ENCODE measurements at places on chromosomes 5 and 9.

DNA sequence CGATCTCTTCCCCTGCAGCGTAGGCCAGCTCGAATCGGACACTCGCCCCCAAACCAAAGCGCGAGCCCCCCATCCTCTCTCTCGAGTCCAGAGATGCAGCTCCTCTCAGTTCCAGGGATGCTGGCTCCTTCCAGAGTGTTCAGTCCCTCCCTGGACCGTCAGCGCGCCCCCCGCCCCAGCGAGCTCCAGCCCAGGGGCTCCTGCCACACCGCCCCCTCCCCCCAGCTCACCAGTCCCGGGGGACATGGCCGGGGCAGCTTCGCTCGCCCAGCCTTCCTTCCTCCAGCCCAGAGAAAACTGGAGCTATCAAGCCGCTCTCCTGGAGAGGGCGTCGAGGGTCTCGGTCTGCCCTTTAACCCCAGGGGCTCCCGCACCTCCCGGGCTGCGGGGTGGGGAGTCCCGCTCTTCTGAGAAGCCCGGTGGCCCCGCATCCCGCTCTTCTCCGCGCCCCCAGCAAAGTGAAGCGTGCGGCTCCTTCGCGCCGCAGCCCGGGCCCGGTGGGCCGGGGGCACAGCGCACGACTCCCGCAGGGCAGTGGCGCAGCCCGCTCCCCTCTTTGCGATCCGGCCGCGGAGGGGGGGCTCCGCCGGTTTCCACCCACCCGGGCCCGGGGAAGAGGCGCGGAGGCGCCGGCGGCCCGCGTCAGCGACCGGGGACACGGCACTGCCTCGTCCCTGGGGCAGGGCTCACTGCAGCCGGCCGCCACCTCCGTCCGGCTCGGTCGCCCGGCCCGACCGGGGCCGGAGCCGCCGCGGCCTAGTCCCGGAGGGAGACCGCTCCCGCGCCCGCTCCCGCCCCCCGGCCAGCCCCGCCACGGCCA lies 587 bp downstream of the MIER3 start:
- H3K27ac ChIP-seq = peak overlapping the region; percentile 73
- H3K27me3 ChIP-seq = no peaks in the 10 kb centered on the region
- H3K4me1 ChIP-seq = peaks cover 15% of the 10 kb centered on the region
- peaks cover 11% of the 10 kb centered on the region for H3K36me3 ChIP-seq
- H3K4me3 ChIP-seq = peak overlapping the region; percentile 72

DNA sequence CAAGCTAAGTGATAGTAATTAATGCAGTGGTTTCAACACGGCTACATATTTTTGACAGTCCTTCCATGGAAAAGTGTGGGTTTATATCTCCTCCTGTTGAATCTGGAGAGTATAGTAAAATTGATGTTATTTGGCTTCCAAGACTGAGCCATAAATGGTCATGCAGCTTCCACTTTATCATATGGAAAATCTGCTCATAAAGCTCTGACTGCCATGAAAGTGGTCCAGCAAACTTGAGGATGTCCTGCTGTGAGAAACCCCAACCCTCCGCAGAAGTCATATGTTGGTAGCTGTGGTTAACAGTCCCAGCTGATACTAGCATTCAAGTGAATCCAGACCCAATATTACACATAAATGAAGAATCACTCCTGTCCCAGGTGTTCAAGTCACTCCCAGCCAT lies 378.3 kb downstream of the KCTD16 start:
- H3K27me3 ChIP-seq = no peaks in the 10 kb centered on the region
- no peaks in the 10 kb centered on the region for H3K36me3 ChIP-seq
- H3K27ac ChIP-seq = no peak overlapping the region
- no peak overlapping the region for H3K4me3 ChIP-seq

- no peaks in the 10 kb centered on the region for H3K36me3 ChIP-seq
- H3K27ac ChIP-seq = no peak overlapping the region
- no peaks in the 10 kb centered on the region for H3K4me1 ChIP-seq
- no peak for DNase-seq
These were observed 388.5 kb downstream of the CAAP1 start for GRCh38 chr9:26504057-26504456.

GRCh38 chr5:135951807-135952206 lies 3.0 kb downstream of the LECT2 start:
- no peaks in the 10 kb centered on the region for H3K36me3 ChIP-seq
- H3K4me3 ChIP-seq = no peak overlapping the region
- H3K27ac ChIP-seq = no peak overlapping the region
- peaks cover 19% of the 10 kb centered on the region for H3K27me3 ChIP-seq

DNA sequence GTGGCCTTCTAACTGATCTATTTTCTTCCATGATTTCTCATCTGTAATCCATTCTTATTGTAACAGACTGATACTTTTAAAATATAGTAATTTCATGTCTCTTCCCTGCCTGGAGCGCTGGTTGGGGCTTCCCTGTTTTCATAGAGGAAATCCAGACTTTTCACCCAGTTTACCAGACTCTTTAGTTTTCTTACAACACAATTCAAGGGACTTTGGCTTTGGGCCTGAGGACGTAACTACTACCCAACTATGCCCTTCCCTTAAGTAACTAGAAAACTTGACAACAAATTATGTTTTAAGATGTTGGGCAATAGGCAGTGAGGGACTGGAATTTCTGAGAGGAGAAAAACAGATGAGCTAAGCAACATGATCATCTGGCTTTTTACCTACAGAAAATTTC lies 289.6 kb downstream of the FGF10 start:
- no peak overlapping the region for H3K27ac ChIP-seq
- no peak overlapping the region for H3K4me3 ChIP-seq
- H3K36me3 ChIP-seq = no peaks in the 10 kb centered on the region
- DNase-seq = no peak
- H3K27me3 ChIP-seq = no peaks in the 10 kb centered on the region

DNA sequence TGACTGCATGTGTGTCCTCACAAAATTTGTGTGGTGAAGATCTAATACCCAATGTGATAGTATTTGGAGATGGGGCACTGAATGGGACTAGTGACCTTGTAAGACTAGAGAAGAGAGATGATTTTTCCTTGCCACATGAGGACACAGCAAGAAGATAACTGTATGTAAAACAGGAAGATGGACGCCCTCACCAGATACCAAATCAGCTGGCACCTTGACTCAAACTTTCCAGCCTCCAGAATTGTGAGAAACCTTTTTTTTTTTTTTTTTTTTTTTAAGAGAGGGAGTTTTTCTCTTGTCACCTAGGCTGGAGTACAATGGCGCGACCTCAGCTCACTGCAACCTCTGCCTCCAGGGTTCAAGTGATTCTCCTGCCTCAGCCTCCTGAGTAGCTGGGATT lies 40.3 kb downstream of the UBTD2 start:
- H3K36me3 ChIP-seq = no peaks in the 10 kb centered on the region
- no peaks in the 10 kb centered on the region for H3K27me3 ChIP-seq
- no peaks in the 10 kb centered on the region for H3K4me1 ChIP-seq
- no peak overlapping the region for H3K27ac ChIP-seq
- H3K4me3 ChIP-seq = no peak overlapping the region

DNA sequence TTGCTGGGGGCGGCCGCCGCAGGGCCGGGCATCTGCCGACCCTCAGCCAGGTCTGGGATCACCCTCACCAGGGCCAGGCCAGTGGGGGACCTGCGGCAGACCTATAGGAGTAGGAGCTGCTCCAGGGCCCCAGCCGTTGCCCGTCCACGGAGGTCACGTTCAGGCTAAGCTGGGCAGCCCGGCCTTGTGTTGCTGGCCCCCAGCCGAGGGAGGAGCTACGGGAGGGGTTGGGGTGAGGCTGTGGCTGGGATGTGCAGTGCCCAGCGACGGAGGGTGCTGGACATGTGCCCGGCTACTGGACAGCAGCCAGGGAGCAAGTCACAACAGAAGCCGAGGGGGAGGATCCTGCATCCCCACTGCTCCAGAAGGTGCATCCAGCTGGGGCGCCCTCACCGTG lies 39.6 kb upstream of the SLC6A19 start:
- H3K4me3 ChIP-seq = no peak overlapping the region
- no peaks in the 10 kb centered on the region for H3K27me3 ChIP-seq
- H3K4me1 ChIP-seq = peaks cover 14% of the 10 kb centered on the region
- no peaks in the 10 kb centered on the region for H3K36me3 ChIP-seq
- DNase-seq = no peak
- peak overlapping the region; percentile 54 for H3K27ac ChIP-seq

DNA sequence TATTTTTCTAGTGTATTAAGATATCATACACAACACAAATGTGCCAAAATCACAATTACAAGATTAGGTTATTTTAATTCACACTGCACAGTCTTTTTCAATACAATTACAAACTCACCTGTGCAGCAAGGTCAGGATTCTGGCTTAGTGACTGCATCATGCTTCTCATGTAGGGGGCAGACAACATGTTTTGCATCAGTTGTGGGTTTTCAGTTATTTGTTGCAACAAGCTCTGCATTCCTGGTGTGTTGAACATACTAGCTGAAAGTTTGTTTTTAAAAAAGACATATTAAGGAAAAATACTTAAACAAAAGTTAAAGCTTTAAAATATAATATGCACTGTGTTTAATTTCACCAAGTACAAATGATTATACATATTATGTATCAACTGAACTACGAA lies 38.7 kb downstream of the UBQLN1 start:
- DNase-seq = no peak
- no peaks in the 10 kb centered on the region for H3K27me3 ChIP-seq
- no peak overlapping the region for H3K27ac ChIP-seq
- peaks cover 38% of the 10 kb centered on the region for H3K36me3 ChIP-seq

DNA sequence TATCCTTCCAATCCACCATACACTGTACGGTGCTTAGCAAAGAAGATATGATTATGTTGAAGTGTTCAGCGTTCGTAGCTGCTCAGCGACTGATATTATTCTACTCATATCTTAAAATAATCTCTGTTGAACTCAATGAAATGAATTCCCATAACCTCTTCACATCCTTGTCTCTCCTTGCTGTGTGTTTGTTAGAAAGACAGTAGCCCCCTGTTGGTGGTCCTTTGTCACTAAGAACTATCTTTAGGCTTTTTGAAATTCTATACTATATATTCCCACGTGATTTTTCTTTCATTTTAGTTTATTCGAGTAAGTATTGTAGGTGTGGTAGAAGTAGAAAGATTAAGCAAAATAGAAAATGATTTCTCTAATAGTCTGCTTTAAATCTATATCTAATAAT lies 762.8 kb upstream of the WWC1 start:
- H3K27me3 ChIP-seq = no peaks in the 10 kb centered on the region
- no peaks in the 10 kb centered on the region for H3K4me1 ChIP-seq
- DNase-seq = no peak
- no peak overlapping the region for H3K27ac ChIP-seq

DNA sequence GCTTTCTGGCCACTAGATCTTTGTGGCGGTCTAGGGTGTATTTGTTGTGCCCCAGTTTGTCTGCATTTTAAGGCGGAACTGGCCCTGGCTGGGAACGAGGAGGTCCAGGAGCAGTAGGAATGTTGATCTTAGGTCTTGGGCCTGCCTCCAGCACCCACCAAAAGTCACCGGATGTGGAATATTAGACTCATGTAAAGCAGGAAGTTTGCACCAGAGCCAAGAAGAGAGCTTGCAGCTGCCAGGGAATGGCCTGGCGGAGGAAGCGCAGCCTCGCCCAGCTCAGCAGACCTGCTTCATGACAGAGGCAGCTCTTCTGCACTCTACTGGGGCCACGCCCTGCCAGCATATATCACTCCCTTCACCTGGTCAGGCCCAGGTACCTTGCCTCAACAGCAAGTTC lies 3.3 kb downstream of the GPX3 start:
- no peaks in the 10 kb centered on the region for H3K4me1 ChIP-seq
- DNase-seq = no peak
- H3K27ac ChIP-seq = no peak overlapping the region
- H3K36me3 ChIP-seq = no peaks in the 10 kb centered on the region
- H3K4me3 ChIP-seq = no peak overlapping the region

DNA sequence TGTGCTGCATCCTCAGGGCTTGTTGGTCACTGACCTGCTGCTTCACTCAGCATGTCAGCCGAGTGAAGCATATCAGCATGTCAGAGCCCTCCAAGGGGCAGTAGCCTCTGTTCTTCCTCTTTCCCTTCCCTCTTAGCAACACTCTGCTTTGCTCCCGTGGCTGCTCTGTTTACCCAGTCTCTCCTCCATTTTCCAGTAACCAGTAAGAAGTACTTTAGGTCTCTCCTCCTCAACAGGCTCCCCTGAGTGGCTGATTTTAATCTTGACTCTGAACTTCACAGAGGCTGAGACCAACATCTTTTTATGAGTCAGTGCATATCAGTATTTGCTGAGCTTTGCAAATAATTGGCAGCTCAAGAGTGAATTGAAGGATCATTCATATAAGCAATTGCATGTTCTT lies 18.6 kb upstream of the ADRB2 start:
- H3K4me3 ChIP-seq = no peak overlapping the region
- H3K4me1 ChIP-seq = peaks cover 13% of the 10 kb centered on the region
- H3K36me3 ChIP-seq = no peaks in the 10 kb centered on the region

DNA sequence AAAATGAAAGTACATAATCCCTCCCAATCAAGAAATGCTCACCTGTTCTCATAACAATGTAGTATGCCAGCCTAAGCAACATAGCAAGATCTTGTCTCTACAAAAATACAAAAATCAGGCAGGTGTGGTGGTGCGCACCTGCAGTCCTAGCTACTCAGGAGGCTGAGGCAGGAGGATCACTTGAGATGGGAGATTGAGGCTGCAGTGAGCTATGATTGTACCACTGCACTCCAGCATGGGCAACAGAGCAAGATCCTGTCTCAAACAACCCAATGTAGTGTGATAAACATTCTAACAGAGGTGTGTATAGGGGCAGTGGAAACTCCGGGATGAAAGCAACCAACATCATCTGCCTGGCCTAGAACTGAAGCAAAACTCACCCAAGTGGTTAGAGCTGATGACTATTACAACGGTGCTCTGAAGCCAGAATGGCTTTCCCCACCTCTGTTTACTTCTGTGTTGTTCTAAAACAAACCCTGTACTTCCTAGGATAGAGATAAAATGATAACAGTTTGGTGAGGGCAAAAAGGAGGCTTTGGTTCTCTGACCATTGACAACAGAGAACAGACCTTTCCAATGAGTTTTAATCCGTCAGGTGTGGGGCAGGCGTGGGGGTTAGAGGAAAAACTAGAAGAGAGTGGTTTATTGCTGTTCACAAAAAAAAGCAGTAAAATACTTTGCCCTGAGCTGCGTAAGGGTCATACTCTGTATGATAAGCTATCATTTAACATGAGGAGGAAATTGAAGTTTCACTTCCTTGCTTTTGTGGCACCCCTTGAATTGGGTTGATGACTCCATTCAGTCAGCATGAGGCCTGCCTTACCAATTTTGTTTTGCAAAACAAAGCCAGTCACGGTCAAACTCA lies 18.9 kb downstream of the WNT8A start:
- H3K4me1 ChIP-seq = no peaks in the 10 kb centered on the region
- no peaks in the 10 kb centered on the region for H3K27me3 ChIP-seq
- H3K27ac ChIP-seq = no peak overlapping the region
- no peaks in the 10 kb centered on the region for H3K36me3 ChIP-seq

- DNase-seq = no peak
- H3K4me3 ChIP-seq = no peak overlapping the region
- no peak overlapping the region for H3K27ac ChIP-seq
- peaks cover 52% of the 10 kb centered on the region for H3K27me3 ChIP-seq
- H3K36me3 ChIP-seq = no peaks in the 10 kb centered on the region
These were observed 137.3 kb downstream of the FSTL4 start for GRCh38 chr5:133474851-133475590.

DNA sequence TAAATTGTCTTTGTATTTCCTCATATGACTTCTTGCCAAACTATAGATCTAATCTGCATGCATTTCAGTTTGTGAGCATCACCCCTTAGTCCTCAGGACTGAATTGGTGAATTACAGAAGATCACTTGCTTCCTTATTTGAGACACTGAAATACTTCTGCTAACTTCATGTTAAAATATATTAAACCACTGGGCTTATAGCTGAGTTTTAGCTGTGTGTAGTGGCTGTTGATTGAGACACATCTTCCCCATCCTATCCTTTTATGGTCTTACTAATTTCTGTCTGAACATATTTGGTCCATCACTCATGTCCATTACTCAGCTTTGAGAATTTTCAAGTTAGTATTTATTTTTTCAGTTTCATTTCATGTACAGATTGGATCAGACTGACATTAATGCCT lies 295.9 kb downstream of the PSAT1 start:
- H3K4me3 ChIP-seq = no peak overlapping the region
- no peak overlapping the region for H3K27ac ChIP-seq
- H3K27me3 ChIP-seq = peaks cover 24% of the 10 kb centered on the region

All from HCT116 (cell line).